ENCODE measurements at places on chromosomes 11 and 22. TPM values are rescaled to one million over a fixed set of nuclear protein-coding genes. Genes with fewer than 3 reads are reported as not detected.

The MRGPRX3 gene
- not detected for total RNA-seq

The RIMBP3B gene
- total RNA-seq = 0.24 TPM

The SCGB1C1 gene
- total RNA-seq = not detected

The XKR3 gene
- total RNA-seq = not detected

The P2RX3 gene
- not detected for total RNA-seq

The OR5T1 gene
- not detected for total RNA-seq

The TTC36 gene
- not detected for total RNA-seq

The ARHGEF12 gene
- 16.5 TPM for total RNA-seq

- H3K27me3 ChIP-seq = no peaks in the 10 kb centered on the region
- no peak overlapping the region for H3K27ac ChIP-seq
- H3K36me3 ChIP-seq = no peaks in the 10 kb centered on the region
- no peak for DNase-seq
- H3K4me1 ChIP-seq = no peaks in the 10 kb centered on the region
These were observed 100.2 kb upstream of the OR4C13 start for GRCh38 chr11:49851971-49852389.

DNA sequence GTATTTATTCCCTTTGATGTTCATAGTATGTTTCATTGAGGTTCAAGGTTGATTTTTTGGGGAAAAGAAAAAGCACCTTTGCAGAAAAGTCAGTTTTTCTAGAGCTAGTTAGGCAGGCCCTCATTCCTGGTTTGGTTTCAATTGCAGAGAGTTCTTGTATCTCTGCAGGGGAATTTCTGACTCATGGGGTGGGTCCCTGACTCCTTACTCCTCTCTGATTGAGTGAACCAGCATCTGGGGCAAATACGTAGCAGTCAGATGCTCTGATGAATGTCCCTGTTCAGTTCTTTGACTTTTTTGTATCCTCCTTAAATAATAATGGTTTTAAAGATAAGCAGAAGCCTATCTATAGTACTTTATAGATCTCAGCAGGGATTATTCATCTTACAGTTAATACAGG is 7.7 kb upstream of the NCR3LG1 start:
- H3K27ac ChIP-seq = peak overlapping the region; percentile 51
- no peaks in the 10 kb centered on the region for H3K27me3 ChIP-seq
- DNase-seq = peak; percentile 90
- H3K4me3 ChIP-seq = no peak overlapping the region

DNA sequence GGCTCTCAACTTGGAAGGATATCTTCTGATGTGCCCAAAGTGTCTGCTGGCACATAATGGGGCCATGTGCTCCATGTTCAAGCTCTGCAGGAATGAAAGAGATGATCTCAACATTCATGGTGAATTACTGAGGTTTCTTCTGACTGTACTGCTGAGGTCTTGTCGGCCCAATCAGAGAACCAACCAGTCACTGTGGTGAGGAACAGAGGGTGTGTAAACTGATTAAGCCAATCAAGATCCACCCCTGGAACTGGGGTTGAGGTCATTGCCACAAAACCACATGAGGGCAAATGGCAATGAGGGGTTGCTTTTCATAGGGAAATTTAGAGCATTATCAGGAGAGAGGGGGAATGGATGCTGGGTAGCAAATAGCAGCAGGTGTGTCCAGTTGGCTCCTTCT is 152.3 kb upstream of the RAG2 start:
- H3K36me3 ChIP-seq = no peaks in the 10 kb centered on the region
- peaks cover 16% of the 10 kb centered on the region for H3K27me3 ChIP-seq
- no peaks in the 10 kb centered on the region for H3K4me1 ChIP-seq
- no peak overlapping the region for H3K27ac ChIP-seq
- no peak for DNase-seq

DNA sequence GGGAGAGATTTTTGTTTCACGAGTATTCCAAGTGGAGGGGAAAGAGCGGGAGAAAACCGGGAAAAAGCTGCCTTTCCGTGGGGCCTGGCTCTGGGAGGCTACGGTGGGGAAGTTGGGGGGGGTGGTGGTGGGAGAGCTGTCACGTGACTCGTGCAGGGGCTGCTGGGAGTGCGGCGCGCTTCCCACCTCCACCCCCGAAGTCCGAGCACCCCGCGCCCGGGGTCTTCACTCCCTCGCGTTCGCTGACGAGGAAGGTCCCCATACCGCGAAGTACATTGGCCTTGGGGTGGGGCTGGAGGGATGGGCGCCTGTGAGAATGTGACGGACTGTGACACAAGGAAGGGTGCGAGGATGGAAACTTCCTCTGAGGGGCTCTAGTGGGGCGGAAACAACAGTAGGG is at the start of gene TEX12:
TSS of gene TEX12 (plus strand) at position 228 of the 400 bp plus-strand sequence. CDS start 1,897 bp downstream, outside the sequence.
- H3K36me3 ChIP-seq = peaks cover 3% of the 10 kb centered on the region
- peaks cover 2% of the 10 kb centered on the region for H3K4me1 ChIP-seq
- no peak for DNase-seq
- no peak within 1 kb of the TSS for H3K27ac ChIP-seq

DNA sequence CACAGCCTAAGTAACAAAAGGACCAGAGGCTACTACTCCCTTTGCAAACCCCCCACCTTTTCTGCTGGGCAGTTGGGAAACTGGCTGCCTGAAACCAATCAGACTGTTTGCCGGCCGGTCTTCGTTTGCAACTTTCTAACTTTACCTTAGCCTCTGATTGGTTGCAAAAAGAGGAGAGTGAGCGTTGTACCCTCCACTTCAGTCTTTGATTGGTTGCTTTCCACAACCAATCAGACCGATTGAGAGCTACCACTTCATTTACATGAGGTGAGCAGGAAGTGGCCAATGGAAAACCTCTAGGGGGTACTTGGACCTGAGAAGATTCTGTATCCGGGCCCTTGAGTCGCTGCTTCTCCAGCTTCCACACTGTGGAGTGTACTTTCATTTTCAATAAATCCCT is 18.8 kb upstream of the CLNS1A start:
- no peaks in the 10 kb centered on the region for H3K36me3 ChIP-seq
- no peaks in the 10 kb centered on the region for H3K27me3 ChIP-seq
- H3K27ac ChIP-seq = no peak overlapping the region
- H3K4me1 ChIP-seq = no peaks in the 10 kb centered on the region
- no peak for DNase-seq
- no peak overlapping the region for H3K4me3 ChIP-seq

GRCh38 chr22:25843660-25844405 is 101.8 kb downstream of the MYO18B start:
- no peaks in the 10 kb centered on the region for H3K27me3 ChIP-seq
- H3K4me1 ChIP-seq = no peaks in the 10 kb centered on the region
- DNase-seq = no peak
- no peak overlapping the region for H3K27ac ChIP-seq

DNA sequence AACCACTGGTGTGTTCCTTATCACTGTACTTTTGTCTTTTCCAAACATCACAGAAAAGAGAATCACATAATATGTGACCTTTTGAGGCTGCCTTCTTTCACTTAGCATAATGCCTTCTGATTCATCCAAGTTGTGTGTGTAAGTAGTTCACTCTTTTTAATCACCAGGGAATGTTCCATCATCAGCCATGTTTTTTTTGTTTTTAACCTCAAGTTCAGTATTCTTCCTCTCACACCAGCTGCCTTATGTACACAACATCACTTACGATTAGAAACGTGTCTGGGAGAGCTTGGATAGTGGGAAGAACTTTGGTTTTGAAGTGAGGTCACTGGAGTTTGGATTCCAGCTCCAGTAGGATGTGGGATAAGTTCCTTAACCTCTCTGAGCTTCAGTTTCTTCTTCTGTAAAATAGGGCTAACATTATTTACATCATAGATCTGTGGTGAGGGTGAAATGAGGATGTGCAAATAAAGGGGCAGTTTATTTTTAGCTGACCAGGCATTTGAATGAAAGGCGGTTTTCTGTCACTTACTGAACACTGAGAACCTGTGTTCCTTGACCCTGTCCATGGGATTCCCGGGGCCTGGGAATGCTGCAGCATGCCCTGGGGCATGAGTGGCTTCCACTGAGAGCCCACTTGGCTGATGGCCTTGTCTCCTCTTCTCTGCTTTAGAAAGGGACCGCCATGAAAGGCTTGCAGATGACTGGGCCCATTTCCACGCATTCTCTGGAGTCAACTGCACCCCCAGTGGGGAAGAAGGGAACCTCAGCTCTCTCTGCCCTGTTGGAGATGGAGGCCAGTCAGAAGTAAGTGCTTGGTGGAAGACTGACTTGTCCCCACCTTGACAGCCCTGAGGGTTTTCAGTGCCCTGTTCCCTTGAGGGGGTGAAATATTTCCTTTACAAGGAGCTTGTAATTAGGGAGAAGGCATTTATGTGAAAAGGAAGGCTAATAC is 92.6 kb downstream of the DEPDC5 start:
- H3K4me3 ChIP-seq = no peak overlapping the region
- H3K4me1 ChIP-seq = no peaks in the 10 kb centered on the region
- no peaks in the 10 kb centered on the region for H3K27me3 ChIP-seq
- DNase-seq = peak; percentile 30

Measured in activated naive CD4-positive, alpha-beta T cell treated with anti-CD3 and anti-CD28 coated beads for 36 hours (primary cell).